Activated CD8-positive, alpha-beta T cell treated with anti-CD3 and anti-CD28 coated beads for 36 hours (primary cell): ENCODE measurements at places on chromosomes 7 and 10.

- DNase-seq, result no peak
Observed at GRCh38 chr10:1268831-1269230, 212.6 kb downstream of the WDR37 start.

DNA sequence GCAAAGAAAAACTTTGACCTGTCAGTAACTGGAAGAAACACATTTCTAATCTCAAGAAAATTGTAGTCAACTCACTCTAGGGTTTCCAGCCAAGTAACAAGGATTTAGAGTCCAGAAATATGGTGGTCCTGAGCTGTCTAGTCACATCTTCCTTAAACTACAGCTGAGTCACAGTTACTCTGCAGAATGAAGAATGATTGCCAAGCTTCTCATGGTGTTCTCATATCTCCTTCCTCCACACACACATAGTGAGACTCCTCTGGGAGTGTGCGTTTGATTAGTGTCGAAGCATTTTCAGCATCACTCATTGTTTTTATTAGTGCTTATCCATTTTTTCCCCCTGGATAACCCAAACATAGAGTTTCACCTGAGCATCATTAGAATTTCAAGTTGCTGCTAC is 93.1 kb upstream of the CXCL12 start:
- DNase-seq, result no peak

GRCh38 chr10:131032329-131033165 is 279.0 kb downstream of the TCERG1L start:
- no peak for DNase-seq

GRCh38 chr7:4960363-4960762 is 1.4 kb upstream of the MMD2 start:
- no peak for DNase-seq

- peak; percentile 78 for DNase-seq
Observed at GRCh38 chr10:3757638-3758490, 27.1 kb downstream of the KLF6 start.

- DNase-seq, result no peak
Observed at GRCh38 chr10:2817940-2818636, 249.3 kb upstream of the PFKP start.

DNA sequence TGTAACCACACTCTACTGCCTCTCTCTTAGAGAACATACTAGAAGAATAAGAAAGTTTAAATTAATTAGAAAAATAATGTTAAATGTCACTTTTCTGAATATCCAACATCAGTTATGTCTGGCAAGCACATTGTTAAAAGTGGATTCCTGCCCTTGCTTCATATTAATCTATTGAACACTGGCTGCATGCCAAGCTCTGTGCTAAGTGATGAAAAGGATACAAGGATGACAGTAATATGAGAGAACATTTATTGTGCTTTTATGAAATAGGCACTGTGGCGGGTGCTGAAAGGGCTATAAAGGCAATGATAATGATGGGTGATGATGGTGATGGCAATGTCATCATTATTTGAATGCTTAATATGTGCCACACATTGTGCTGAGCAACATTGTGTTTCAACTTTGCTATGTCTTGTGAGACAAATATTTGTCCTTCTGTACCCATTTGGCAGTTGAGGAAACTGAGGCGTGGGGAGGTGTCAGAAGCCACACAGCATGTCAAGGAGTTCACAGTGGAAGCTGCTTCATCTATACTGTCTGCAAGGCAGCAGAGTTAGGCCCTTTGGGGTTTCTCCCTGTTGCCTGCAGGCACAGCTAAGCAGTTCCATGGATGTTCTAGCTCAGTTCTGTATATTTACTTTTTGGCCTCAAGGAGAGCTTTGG is 64.2 kb upstream of the RAPGEF5 start:
- DNase-seq, result no peak

- DNase-seq, result no peak
Observed at GRCh38 chr7:66326501-66327215, 121.5 kb downstream of the TPST1 start.
